ENCODE measurements at places on chromosomes 3 and 15.

DNA sequence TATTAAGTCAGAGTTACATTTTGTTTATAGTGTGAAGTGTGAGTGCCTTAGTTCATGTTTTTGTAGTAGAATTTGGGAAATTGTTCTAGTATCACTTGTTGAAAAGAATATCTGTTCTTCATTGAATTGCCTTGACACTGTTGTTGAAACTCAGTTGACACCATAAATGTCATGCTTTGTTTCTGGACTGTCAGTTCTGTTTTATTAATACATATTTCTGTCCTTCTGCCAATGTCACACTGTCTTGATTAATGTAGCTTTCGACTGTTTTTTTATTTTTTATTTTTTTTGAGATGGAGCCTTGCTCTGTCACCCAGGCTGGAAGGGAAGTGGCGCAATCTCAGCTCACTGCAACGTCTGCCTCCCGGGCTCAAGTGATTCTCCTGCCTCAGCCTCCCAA is 59.1 kb downstream of the CHD2 start:
- no peak for DNase-seq

- DNase-seq = no peak
These were observed 2.4 kb downstream of the HYAL3 start for GRCh38 chr3:50296721-50297383.

DNA sequence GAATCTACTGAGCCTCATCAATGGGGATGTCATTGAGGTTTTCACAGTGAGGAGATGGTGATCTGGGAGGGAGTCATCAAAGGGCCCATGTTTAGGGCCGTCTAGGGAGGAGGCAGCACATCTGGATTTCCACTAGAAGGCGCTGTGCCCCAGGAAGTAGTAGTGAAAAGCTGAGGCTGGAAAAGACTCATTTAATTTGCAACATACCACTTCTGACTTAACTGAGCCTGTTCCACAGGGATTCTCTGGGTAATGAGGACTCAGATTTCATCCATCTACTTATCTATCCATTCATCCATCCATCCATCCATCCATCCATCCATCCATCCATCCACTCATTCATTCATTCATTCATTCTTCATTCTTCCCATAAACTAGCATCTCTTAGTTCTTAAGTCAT is 17.4 kb upstream of the SHF start:
- DNase-seq = peak; percentile 77

DNA sequence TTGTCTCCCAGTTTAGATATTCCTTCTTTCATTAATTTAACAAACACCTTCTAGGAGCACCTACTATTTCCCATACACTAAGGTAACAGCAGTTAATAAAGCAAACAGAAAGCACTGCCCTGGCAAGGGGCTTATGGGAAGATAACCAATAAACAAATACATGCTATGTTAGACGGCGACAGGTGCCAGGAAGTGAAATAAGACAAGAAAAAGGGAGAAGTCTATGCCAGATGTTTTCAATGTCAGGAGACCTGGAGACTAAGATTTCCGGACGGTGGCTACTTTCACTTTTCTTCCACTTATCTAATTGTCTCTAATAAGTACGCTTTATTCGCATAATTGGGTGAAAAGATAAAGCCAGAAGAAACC is 32.5 kb upstream of the ZNF445 start:
- no peak for DNase-seq

DNA sequence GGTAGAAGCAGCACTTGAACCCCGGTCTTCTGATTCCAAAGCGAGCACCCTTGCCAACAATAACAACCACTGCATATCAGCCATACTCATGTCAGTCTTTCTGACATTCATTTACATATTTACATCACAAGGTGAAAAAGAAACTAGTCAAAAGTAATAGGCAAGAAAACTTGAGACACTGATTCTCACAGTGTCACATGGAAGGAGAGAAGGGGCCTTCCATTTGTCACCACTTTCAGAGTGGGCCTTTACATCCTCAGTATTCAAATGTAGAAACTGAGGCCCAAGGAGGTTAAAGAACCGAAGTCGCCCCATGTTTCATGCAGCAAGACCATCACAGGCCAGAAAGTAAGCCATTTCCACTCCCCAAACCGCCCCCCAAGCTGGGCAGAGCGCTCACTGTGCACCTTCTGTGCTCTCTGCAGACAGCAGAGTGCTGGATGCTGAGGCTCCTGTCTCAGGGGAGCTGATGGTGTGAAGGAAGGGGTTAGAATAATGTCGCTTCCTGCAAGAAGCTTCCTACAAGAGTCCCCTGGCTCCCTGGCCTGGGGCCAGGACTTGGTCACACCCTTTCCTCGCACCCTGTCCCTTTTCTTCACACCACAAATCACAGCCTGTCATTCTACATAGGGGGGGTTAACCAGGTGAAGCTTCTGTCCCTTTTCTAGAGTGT is 260.1 kb downstream of the UACA start:
- no peak for DNase-seq

DNA sequence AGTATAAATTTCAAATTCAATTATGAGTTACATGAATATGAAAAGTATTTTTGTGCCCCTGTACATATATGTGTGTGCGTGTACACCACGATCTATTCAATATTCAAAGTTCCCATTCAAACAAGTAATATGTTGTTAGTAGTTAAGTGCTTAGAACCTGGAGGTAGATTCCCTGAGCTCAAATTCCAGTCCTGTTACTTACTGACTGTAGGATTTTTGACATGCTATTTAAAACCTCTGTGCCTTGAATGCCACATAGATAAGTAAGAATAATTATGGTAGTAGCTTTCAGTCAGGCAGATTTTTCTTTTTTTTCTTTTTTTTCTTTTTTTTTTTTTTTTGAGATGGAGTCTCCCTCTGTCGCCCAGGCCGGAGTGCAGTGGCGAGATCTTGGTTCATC is 53.3 kb upstream of the CMSS1 start:
- no peak for DNase-seq

DNA sequence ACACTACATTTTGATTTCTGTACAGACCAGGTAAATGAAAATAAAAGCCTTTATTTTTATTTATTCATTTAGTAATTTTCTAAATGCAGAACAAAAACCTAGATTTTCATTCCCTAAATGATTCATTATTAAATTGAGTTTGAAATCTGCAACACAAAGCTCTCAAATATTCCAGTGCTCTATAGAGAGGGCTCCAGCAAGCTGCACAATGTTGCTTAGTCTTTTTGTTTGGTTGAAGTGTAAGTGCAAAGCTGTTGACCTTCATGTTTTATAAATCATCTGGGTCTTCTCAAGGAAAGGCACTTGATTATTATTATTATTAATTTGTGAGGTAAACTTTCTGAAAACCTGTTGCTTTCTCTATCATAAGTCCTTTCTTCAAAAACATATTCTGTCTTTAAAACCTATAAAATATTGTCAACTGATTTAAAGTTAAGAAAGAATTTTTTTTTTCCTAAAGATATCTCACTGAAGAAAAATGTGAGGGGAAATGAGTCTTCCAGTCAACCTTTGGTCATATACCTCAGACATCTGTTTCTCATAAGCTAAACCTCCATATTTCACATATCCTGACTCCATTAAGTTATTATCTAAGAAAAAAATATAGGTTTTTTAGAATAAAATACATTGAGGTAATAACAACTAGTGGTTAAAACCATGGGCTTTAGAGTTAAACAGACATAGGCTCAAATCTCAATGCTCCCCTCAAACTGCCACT is 100.7 kb downstream of the ZIC4 start:
- no peak for DNase-seq

DNA sequence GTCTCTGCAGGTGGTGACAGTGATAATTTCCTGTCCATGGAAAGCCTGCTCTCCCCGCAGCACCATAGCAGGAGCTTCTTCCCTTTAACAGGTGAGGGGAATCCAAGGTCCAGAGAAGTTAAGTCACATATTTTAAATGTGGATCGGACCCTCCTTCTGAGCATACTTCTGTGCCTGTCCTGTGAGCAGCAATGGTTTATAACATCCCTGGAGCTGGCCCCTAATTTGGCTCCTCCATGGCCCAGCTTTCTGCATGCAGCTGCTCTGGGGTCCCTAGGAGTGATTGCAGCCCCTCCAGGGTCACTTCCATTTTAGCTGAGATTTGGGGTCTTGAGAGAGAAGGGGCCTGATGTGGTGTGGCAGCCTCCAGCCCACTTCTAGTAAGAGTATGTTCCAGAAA is 127.8 kb downstream of the EEFSEC start:
- DNase-seq = no peak

DNA sequence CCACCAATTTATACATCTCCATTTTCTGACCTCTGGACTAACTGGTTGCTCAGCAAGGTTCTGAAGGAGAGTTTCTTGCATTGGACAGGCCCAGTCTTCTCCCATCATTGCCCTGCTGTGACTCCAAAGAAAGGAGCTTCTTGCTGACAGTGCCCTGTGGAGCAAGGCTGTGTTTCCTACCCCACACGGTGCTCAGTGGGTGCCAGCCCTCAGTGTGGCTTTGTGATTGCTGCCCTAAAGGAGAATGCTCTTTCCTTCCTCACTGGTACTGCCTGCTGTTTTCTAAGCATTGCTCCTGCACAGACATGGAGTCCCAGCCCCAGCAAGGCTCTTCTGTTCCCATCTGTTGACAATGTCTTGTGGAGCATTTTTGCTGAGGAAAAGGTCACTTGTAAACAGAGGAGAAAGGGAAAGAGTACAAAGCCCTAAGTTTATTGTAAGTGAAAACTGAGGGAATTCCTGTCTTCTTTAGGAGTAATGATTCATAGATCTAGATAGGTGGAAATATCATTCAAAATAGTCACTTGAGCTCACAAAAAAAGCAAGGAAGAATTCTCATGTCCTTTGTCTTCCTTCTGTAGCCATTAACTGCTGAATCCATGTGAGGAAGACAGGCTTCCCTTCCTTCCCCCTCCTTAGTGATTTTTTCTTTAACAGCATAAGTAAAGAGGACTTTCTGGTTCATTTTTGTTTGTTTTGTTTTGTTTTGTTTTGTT is 62.9 kb downstream of the HMG20A start:
- DNase-seq = peak; percentile 14

- no peak for DNase-seq
These were observed 47.8 kb upstream of the NDN start for GRCh38 chr15:23734862-23735261.

DNA sequence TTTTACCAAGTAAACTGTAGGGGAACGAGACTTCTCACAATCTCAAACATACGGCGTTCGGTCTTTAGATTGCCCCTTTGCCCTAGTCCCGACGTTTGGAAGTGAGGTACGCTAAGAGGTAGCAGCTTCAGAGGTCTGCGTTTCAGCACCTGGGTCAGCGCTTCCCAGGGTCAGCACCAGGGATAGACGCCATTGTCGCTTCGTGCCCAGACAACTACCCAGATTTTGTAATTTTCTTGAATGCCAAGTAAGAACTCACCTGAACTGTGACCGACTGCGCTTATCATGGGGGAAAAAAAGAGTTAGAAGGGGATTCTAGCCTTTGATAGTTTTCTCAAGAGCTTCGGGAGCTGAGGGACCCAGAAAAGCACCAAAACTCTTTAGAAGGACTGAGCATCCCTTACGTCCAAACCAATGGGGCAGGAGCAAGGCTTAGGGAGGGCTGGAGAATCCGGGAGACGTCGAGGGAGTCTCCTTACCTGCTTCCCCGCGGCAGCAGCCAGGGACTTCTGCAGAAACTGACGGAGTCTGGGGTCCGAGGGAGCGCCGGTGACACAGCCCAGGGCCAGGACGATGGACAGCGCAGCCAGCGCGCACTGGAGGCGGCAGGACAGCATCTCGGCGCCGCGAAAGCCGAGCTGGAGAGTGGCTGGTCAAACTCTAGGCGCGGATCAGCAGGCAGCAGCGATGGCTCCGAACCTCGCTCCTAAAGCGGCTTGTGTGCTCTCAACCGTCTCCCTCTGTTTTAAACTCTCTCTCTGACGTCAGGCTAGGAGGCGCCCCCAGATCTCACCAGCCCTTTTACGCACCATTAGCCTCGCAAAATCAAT is at the start of gene SST:
TSS of gene SST (minus strand) at position 720 of the 830 bp plus-strand sequence. CDS start at position 617, 103 bp downstream.
- DNase-seq = peak; percentile 70

DNA sequence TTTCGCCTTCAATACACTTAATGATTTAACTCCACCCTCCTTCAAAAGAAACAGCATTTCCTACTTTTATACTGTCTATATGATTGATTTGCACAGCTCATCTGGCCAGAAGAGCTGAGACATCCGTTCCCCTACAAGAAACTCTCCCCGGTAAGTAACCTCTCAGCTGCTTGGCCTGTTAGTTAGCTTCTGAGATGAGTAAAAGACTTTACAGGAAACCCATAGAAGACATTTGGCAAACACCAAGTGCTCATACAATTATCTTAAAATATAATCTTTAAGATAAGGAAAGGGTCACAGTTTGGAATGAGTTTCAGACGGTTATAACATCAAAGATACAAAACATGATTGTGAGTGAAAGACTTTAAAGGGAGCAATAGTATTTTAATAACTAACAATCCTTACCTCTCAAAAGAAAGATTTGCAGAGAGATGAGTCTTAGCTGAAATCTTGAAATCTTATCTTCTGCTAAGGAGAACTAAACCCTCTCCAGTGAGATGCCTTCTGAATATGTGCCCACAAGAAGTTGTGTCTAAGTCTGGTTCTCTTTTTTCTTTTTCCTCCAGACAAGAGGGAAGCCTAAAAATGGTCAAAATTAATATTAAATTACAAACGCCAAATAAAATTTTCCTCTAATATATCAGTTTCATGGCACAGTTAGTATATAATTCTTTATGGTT is at the start of gene CCR5:
TSS of gene CCR5 (plus strand) at position 108 of the 680 bp plus-strand sequence. CDS start 1,957 bp downstream, outside the sequence.
- DNase-seq = no peak

DNA sequence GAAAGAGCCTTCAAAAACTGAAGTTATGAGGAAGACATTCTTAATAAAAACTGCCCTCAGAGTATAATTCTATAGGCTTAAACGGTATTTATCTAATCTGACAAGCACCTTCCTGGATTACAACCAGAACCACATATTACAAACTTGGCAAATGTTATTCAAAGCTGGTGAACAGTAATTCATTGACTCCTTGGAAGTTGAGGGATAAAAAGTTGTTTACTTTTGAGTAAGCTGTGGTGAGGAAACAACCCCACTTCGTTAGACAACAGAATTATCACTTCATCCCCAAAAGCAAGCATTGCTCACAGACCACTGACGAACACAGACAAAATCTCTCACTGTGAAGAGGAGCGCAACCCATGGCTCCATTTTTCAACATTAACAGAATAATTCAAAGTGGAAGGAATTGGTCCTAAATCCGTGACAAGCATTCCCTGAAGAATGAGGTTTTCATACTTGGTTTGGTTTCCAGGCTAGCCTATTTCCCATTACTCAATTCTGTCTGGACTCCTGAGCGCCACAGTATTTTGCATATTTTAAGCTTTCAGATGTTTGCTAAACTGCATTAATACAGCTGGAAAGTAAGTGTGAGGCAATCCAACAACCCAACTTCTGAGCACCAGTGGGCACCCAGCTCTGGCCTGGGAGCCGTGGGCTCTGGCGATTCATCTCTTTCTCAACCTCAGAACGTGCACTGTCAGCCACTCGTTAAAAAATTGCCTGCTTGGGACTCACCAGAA is 32.7 kb downstream of the LRIG1 start:
- DNase-seq = no peak

- DNase-seq = no peak
These were observed 26.4 kb downstream of the POLG start for GRCh38 chr15:89308236-89308635.
